Activated CD4-positive, alpha-beta T cell treated with anti-CD3 and anti-CD28 coated beads, Interleukin-2, amount 10 ng/mL, durations not matched to agents 7 days and 5 days (primary cell): ENCODE measurements at places on chromosomes 5 and 9. TPM values are rescaled to one million over a fixed set of nuclear protein-coding genes. Genes with fewer than 3 reads are reported as not detected.
A peak's percentile ranks its signal among the peaks of the same experiment; 100 is the strongest.

DNA sequence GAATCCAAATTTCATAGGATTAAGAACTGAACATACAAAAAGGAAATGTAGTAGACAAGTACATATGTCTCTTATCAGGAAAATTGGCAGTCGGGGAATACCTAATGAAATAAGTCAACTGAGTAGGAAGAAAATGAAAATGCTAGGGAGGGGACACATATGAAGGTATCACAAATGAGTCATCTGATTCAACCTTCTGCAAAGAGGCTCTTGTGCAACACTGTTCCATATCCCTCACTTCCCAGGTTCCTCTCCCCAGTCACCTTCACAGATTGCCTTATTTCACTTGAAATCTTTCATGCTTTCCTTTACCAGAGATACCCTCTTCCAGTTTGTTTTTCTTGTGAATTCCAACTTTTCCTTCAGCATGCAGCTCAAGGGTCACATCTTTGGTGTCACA lies 139.0 kb downstream of the RFX3 start:
- no peaks in the 10 kb centered on the region for H3K27me3 ChIP-seq
- no peak for DNase-seq
- peaks cover 52% of the 10 kb centered on the region for H3K36me3 ChIP-seq
- no peak overlapping the region for H3K27ac ChIP-seq
- no peak overlapping the region for H3K4me3 ChIP-seq

DNA sequence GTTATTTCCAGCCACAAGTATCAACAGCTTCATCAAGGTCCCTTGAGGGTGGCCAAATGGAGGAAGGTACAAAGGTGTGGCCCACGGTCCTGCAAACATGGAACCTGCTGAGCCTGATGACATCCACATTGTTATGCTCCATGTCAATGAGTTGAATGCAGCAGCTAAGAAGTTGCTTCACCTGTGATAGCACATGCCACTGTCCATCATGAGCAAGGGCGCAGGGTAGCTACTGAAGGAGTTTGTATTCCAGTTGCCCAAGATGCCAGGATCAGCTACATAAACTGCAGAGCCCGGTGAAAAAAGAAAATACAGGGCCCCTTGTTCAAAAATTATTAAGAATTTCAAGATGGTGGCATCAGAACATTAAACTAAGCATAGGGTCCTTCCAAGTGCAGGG lies 24.2 kb downstream of the LSM11 start:
- no peak overlapping the region for H3K4me3 ChIP-seq
- H3K27me3 ChIP-seq: peaks cover 3% of the 10 kb centered on the region
- no peaks in the 10 kb centered on the region for H3K36me3 ChIP-seq
- H3K27ac ChIP-seq: no peak overlapping the region

- no peak overlapping the region for H3K4me3 ChIP-seq
- H3K27ac ChIP-seq: peak overlapping the region; percentile 19
- peaks cover 23% of the 10 kb centered on the region for H3K4me1 ChIP-seq
- DNase-seq: no peak
- H3K36me3 ChIP-seq: no peaks in the 10 kb centered on the region
- peaks cover 1% of the 10 kb centered on the region for H3K27me3 ChIP-seq
Observed at GRCh38 chr9:129323999-129324553, 146.0 kb upstream of the IER5L start.

GRCh38 chr9:96514800-96515158 lies 64.8 kb downstream of the HABP4 start:
- H3K4me1 ChIP-seq: peaks cover 3% of the 10 kb centered on the region
- no peak overlapping the region for H3K4me3 ChIP-seq
- H3K27ac ChIP-seq: no peak overlapping the region
- peaks cover 2% of the 10 kb centered on the region for H3K27me3 ChIP-seq
- H3K36me3 ChIP-seq: no peaks in the 10 kb centered on the region

- H3K27ac ChIP-seq: no peak overlapping the region
- DNase-seq: no peak
- H3K4me3 ChIP-seq: no peak overlapping the region
- H3K27me3 ChIP-seq: no peaks in the 10 kb centered on the region
- peaks cover 5% of the 10 kb centered on the region for H3K4me1 ChIP-seq
Observed at GRCh38 chr5:32325062-32325461, 12.3 kb upstream of the MTMR12 start.

- no peak for DNase-seq
Observed at GRCh38 chr9:96121136-96121535, 180.8 kb downstream of the HSD17B3 start.

DNA sequence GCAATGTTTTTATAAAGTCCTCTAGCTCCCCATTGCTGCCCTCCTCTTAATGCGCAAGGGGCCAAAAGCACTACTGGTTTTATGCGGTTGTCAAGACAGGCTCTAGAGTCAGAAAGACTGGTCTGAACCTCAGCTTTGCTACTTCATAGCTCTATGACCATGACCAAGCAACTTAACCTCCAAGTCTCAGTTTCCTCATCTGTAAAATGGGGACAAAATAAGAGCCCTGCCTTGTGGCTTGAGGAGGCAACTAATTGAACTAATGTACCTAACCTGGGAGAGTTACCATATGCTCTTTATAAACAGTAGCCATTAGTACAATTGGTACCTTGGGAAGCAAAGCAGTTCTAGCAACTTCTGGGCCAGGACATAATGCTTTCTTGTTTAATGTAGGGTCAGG lies 36.5 kb downstream of the ANXA6 start:
- H3K27ac ChIP-seq: no peak overlapping the region
- H3K27me3 ChIP-seq: no peaks in the 10 kb centered on the region
- peaks cover 75% of the 10 kb centered on the region for H3K36me3 ChIP-seq
- no peak overlapping the region for H3K4me3 ChIP-seq
- peaks cover 14% of the 10 kb centered on the region for H3K4me1 ChIP-seq
- DNase-seq: no peak

DNA sequence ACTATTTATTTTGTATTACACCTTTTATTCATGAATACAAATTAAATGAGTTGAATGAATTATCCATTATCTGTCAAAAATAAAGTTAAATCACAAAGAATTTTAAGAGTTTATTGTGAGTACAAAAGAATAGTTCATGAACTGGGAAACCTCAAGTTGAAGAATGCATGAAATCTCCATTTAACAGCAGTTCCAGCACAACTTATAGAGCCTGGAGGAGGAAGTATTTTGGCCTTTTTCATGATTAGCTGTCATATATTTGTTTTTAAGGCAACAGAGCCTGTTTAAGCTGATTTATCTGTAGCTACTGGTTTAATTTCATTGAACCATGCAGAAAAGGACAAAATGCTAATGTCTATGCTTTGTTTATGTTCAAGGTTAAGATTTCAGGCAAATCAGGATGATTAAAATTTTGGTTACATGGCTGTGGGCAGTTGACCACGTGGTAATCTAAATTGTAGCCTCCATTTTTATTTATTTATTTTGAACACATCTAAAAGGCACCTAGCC lies 12.2 kb downstream of the SPINK1 start:
- H3K36me3 ChIP-seq: no peaks in the 10 kb centered on the region
- no peak overlapping the region for H3K4me3 ChIP-seq
- DNase-seq: no peak
- H3K4me1 ChIP-seq: no peaks in the 10 kb centered on the region

GRCh38 chr5:122965111-122965510 lies 71.4 kb downstream of the PPIC start:
- H3K36me3 ChIP-seq: no peaks in the 10 kb centered on the region
- H3K4me1 ChIP-seq: no peaks in the 10 kb centered on the region
- H3K4me3 ChIP-seq: no peak overlapping the region

- H3K27me3 ChIP-seq: no peaks in the 10 kb centered on the region
- H3K27ac ChIP-seq: no peak overlapping the region
- DNase-seq: no peak
- H3K36me3 ChIP-seq: no peaks in the 10 kb centered on the region
- no peak overlapping the region for H3K4me3 ChIP-seq
Observed at GRCh38 chr5:54207566-54207965, 102.8 kb downstream of the ARL15 start.

GRCh38 chr5:113293975-113294310 lies 140.8 kb downstream of the TSSK1B start:
- H3K4me3 ChIP-seq: peak overlapping the region; percentile 88
- peak; percentile 18 for DNase-seq
- H3K4me1 ChIP-seq: peaks cover 19% of the 10 kb centered on the region
- peak overlapping the region; percentile 83 for H3K27ac ChIP-seq

DNA sequence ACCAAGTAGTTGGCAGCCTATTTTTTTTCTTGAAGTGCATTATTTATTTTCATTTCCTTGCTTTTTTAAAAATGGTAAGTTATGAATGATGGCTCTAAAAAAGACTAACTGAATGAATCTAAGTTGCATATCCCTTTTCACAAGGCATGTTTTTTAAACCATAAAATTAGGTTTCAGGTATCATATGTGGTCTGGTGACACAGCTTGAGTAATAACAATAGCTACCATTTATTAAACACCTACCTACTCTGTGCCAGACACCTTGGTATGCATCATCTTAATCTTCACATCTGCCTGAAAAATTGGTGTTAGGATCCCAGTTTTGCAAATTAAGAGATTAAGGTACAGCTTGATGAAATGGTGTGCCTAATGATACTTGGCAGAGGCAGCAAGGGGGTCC lies 4.3 kb upstream of the GABBR2 start:
- no peak overlapping the region for H3K4me3 ChIP-seq
- H3K4me1 ChIP-seq: no peaks in the 10 kb centered on the region
- no peak for DNase-seq
- no peaks in the 10 kb centered on the region for H3K36me3 ChIP-seq
- H3K27ac ChIP-seq: no peak overlapping the region

GRCh38 chr9:3721096-3721495 lies 195.3 kb upstream of the RFX3 start:
- peaks cover 14% of the 10 kb centered on the region for H3K27me3 ChIP-seq
- no peak overlapping the region for H3K27ac ChIP-seq
- H3K4me1 ChIP-seq: no peaks in the 10 kb centered on the region
- no peaks in the 10 kb centered on the region for H3K36me3 ChIP-seq
- no peak overlapping the region for H3K4me3 ChIP-seq

DNA sequence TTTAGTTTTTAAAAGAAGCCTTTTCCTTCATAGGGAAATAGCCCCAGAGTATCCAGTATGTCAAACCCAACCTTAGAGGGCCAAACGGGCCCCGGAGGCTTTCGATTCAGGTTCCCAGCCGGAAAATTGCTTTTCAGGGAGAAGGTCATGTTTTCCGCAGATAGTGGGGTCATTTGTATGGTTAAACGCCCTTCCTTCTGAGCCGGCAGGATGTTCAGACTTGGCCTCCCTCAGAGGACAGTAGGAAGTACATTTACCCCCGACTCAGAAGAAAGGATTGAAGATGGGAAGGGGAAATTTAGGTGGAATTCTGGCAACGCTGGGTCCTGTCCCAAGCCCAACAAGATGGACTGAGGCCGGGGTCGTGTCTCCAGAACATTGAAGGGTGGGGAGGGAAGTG lies 195.2 kb downstream of the AOPEP start:
- no peak overlapping the region for H3K4me3 ChIP-seq
- no peak for DNase-seq
- H3K27me3 ChIP-seq: no peaks in the 10 kb centered on the region
- no peak overlapping the region for H3K27ac ChIP-seq

DNA sequence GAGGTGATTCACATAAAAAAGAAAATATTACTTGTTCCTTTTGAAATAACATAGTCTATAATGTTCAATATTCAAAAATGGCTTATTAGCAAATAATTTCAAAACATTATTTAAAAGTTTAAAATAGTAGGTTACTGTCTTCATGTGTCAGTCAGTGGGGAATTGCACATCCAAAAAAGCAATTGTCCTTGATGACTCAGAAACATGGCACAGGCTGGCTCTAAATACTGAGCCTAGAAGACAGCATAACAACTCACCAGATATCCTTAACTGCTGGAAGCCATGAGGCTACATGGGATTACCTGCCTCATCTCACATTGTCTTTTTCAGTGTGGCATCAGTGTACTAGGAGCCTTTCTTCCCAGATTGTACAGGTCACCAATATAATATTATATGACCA lies 439.5 kb upstream of the RGMB start:
- DNase-seq: no peak
- no peaks in the 10 kb centered on the region for H3K36me3 ChIP-seq
- no peaks in the 10 kb centered on the region for H3K4me1 ChIP-seq

DNA sequence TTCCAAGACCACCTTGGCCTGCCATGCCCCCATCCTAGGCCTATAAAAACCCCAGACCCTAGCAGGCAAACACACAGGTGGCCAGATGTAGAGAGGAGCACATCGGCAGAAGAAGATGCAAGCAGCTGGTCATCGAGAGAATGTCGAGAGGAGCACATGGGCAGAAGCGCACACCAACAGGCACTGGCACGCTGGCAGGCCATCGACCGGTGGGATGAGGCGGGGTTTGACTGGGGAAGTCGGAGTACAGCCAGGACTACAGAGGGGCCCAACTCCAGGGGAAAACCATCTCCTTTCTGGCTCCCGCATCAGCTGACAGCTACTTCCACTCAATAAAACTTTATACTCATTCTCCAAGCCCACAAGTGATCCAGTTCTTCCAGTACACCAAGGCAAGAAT lies 283.1 kb upstream of the RGMB start:
- H3K4me3 ChIP-seq: no peak overlapping the region
- no peaks in the 10 kb centered on the region for H3K27me3 ChIP-seq
- DNase-seq: no peak
- H3K36me3 ChIP-seq: no peaks in the 10 kb centered on the region
- H3K27ac ChIP-seq: no peak overlapping the region

DNA sequence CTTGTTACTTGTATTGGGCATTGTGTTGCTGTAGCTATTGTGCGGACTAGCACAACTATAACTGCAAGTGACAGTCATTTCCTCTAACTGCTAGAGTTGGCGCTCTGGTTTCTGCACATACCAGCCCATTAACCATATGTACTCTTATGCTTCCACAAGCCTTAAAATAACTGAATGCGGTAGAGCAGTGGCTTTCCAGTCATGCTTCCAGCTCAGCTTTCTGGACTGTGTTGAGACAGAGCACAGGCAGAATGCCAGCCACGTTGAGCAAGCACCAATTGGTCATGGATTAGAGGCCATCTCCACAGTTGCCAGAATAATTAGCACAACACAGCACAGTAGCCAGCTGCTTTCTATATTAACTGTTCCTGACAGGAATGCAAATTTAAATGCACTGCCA lies 12.2 kb downstream of the INVS start:
- DNase-seq: no peak
- peaks cover 8% of the 10 kb centered on the region for H3K36me3 ChIP-seq
- no peak overlapping the region for H3K4me3 ChIP-seq
- H3K27me3 ChIP-seq: no peaks in the 10 kb centered on the region
- no peaks in the 10 kb centered on the region for H3K4me1 ChIP-seq

DNA sequence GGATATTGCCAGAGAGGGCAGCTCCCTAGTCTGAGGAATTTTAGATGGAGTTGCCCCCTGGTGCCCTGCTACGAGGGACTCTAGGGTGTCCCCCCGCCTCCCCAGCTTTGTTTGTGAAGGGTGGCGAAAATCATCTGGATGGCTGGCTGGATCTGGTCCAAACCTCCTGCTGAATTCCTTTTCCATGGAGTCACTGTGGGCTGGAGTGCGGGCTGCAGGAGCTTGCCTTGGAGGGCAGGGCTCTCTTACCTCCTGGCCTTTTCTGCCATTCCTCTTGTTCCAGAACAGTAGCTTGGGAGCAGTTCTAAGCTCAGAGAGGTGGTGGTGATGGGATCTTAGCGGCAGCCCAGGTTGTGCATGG lies 2.1 kb downstream of the SYNPO start:
- H3K36me3 ChIP-seq: no peaks in the 10 kb centered on the region
- no peaks in the 10 kb centered on the region for H3K27me3 ChIP-seq
- H3K4me1 ChIP-seq: no peaks in the 10 kb centered on the region
- H3K27ac ChIP-seq: no peak overlapping the region

GRCh38 chr9:130422546-130422945 lies 22.2 kb upstream of the ASS1 start:
- no peak overlapping the region for H3K27ac ChIP-seq
- H3K27me3 ChIP-seq: no peaks in the 10 kb centered on the region
- no peak overlapping the region for H3K4me3 ChIP-seq
- DNase-seq: no peak
- H3K4me1 ChIP-seq: no peaks in the 10 kb centered on the region

The RAD23B gene
- 89.7 TPM for total RNA-seq

The FBP1 gene
- 0.27 TPM for total RNA-seq

The GDNF gene
- total RNA-seq: not detected

The GLRA1 gene
- total RNA-seq: not detected

The SLC2A6 gene
- total RNA-seq: 2.0 TPM

The ABO gene
- 0.56 TPM for total RNA-seq

The POMT1 gene
- total RNA-seq: 47.7 TPM

The BNC2 gene
- total RNA-seq: not detected
